Esophagus squamous epithelium (tissue), 5 donors: ENCODE measurements at places on chromosomes 1 and 21.
A peak's percentile ranks its signal among the peaks of the same experiment; 100 is the strongest.

GRCh38 chr1:230548357-230548756 is 93.9 kb upstream of the COG2 start:
- H3K4me3 ChIP-seq = no peak overlapping the region
- no peak overlapping the region for H3K27ac ChIP-seq
- no peaks in the 10 kb centered on the region for H3K4me1 ChIP-seq
- no peaks in the 10 kb centered on the region for H3K27me3 ChIP-seq
- DNase-seq = no peak

GRCh38 chr21:32131960-32132359 is 146.9 kb downstream of the MIS18A start:
- peaks cover 19% of the 10 kb centered on the region for H3K4me1 ChIP-seq
- DNase-seq = no peak
- H3K27me3 ChIP-seq = no peaks in the 10 kb centered on the region
- H3K27ac ChIP-seq = no peak overlapping the region
- no peaks in the 10 kb centered on the region for H3K36me3 ChIP-seq

DNA sequence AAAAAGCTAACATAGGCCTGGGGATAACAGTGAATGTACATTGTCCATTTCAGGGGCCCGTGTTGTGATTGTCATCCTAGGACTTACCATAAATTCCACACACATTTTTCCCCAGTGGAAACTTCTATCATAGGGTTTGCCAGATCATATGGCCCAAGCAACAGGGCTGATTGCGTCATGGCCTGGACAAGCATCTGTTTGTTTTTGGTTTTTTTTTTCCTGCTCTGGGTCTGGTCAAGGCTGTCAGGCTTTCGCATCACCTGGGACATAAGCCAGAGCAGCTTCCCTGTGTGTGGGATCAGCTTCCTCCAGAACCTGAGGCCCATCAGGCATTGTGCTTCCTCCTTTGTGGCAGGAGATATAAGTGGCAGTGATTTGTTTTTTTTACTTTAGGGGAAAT is 598.5 kb upstream of the USP24 start:
- H3K36me3 ChIP-seq = no peaks in the 10 kb centered on the region
- H3K27me3 ChIP-seq = no peaks in the 10 kb centered on the region
- no peaks in the 10 kb centered on the region for H3K4me1 ChIP-seq
- DNase-seq = no peak

GRCh38 chr1:212127221-212127620 is 91.7 kb downstream of the DTL start:
- peaks cover 5% of the 10 kb centered on the region for H3K4me1 ChIP-seq
- no peaks in the 10 kb centered on the region for H3K27me3 ChIP-seq
- H3K27ac ChIP-seq = no peak overlapping the region

DNA sequence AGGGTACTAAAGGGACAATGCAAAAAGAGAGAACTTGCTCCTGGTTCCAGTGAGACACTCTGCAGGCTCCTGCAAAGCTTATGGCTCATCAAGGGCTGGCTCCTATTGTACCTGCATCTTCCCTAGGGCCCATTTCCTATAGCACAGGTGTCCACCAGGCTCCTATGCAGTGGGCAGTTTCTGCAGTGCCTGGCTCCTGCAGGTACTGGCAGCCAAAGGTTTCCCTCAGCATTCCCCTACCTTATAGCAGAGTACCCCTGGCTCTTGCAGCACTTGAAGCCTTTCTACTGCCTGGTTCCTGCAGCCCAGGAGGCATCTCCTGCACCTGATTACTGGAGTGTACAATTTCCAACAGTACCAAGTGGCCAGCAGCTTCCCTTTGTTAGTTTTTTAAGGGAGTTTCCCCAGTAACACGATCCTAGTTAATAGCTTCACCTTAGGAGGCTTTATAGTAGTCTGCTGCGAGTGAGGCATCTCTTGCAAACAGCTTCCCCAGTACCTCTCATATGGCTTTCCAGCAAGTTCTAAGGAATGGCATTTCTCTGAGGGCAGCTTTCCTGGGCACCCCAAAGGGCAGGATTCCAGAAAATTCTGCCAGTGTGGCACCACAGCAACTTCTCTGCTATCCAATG is 141.7 kb downstream of the DENND1B start:
- H3K27me3 ChIP-seq = no peaks in the 10 kb centered on the region
- no peaks in the 10 kb centered on the region for H3K36me3 ChIP-seq
- DNase-seq = no peak
- no peak overlapping the region for H3K27ac ChIP-seq
- H3K4me1 ChIP-seq = no peaks in the 10 kb centered on the region
- H3K4me3 ChIP-seq = no peak overlapping the region

- H3K36me3 ChIP-seq = no peaks in the 10 kb centered on the region
- no peak overlapping the region for H3K27ac ChIP-seq
Observed at GRCh38 chr1:29094433-29094832, 29.3 kb downstream of the TMEM200B start.

DNA sequence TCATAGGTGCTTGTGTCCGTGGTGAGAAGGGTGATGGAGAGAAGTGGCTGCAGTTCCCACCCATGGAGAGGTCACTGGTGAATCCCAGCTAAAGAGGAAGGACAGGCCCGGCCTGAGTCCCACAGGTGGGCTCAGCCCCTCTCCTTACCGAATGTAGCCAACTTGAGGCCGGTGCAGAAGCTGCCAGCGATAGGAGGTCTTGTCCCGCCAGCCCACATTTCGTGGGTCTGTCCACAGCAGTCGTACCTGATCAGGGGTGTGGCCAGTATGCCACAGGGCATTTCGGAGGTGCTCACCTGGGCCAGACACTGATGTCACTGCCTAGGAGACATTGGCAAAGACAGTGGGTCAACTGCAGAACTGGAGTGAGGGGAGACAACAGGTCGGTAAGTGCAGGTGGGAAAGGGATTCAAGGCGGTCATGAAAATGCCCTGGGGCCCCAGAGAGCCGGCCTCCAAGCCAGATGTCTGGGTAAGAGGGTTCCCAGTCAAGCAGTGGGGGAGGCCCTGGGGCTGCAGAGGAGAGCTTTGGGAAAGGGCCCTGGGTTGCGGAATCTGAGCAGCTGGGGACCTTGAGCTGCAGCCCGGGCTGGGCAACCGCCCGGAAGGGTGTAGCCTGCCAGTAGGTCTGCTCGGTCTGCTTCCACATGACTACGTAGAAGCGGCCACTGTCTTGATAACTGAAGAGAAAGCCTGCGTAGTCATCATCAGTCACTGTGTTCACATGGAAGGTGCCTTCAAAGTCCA is 10.6 kb downstream of the THBS3 start:
- H3K27me3 ChIP-seq = no peaks in the 10 kb centered on the region
- H3K4me3 ChIP-seq = no peak overlapping the region
- no peaks in the 10 kb centered on the region for H3K36me3 ChIP-seq
- H3K27ac ChIP-seq = peak overlapping the region; percentile 9
